Mammary epithelial cell (primary cell): ENCODE measurements at places on chromosomes 6 and 20. TPM values are rescaled to one million over a fixed set of nuclear protein-coding genes. Genes with fewer than 3 reads are reported as not detected.

GRCh38 chr6:78484198-78485064 lies 382.9 kb upstream of the IRAK1BP1 start:
- no peak for DNase-seq

- no peak for DNase-seq
These were observed 53.6 kb upstream of the FRMD1 start for GRCh38 chr6:168132531-168133167.

DNA sequence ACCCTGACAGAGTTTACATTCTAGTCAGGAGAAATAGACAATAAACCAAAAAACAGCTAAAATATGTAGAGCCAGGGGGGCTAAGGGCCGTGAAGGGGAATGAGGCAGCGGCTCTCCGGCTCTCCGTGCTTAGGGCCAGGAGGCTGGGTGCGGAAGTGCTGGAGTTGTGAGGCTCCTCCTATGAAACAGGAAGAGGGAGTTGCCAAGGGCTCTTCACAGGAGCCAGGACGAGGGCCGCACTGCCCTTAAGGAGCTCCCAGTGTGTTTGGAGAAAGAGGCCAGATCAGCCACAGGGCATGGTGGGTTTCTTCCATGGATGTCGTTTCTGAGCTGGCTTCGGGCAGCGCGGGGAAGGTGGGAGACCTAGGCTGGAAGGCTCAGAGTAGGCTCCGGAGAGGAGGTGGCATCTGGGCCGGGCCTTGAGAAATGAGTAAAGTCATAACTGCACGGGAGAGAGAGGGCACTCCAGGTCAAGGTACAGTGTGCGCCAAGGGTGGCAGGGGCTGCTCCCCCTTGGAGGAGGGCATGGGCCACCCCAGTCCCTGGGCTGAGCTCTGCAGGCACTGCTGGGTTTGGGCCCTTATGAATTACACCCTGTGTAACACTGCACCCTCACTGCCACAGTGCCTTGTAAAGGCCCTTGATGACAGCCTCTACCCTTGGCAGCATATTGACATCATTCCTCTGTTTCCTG lies 20.8 kb upstream of the MLN start:
- no peak for DNase-seq

- no peak for DNase-seq
These were observed 200.9 kb downstream of the TTLL2 start for GRCh38 chr6:167525774-167526173.

GRCh38 chr6:27188885-27189418 lies 58.5 kb upstream of the PRSS16 start:
- peak; percentile 71 for DNase-seq

DNA sequence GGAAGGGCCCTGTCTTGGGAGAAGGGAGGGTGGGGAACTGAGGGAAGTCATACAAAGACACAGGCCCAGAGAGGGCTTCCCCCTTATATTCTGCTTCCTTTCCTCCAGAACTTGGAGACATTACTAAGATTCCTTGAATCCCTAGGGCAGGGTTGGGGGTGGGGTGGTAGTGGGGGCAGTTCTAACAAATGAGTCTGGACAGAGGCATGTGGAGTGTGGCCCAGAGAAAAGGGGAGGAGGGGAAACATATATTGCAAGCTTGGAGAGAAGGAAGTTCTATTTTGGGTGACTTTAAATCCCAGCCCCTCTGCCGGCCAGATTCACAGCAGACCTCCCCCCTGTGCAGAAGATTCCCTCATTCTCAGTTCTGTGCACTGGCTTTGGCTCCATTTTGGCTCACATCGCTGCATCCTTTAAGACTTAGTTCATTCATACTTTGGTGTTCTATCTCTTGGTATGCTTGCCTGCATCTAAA lies 43.7 kb downstream of the DAAM2 start:
- DNase-seq = no peak

DNA sequence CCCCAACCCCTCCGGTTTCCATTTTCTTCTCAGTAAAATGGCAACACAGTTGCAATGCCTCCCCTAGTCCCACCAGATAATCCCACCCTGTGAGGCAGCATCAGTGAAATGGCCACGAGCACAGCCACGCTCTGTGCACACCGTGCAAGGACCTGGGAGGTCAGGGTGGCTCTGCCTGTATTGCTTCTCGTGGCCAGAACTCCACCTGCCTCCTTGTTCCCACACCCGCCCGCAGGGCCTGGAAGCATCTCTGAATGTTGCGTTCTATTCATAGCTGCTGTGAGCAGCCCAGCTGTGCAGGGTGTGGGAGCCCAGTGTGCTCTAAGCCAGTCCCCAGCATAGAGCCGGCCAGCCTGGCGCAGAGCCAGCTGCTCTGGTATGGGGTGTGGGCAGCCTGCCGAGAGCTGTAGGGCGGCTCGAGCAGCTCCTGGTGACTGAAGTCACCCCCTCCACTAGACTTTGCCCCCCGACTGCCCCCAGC lies 161.1 kb downstream of the DLL1 start:
- DNase-seq = peak; percentile 42

DNA sequence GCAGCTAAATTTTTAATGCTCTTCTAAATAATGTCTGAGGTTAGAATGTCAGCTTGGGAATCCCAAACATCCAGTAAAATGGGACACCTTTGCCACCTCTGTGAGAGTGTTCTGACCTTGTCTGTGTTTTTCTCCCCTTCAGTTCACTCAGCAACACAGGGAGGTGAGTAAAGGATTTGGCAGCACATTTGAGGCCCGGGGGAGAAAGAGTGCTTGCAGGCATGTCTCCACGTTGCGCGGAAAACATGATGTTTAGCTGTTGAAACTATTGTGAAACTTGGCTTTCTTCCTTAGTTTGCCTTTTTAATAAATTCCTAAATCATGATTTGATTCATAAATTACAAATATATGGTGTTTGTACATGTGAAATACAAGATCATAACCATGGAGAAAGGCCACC lies 707.8 kb upstream of the FLRT3 start:
- DNase-seq = peak; percentile 65

- no peak for DNase-seq
These were observed 27.2 kb downstream of the AIG1 start for GRCh38 chr6:143087856-143088255.

GRCh38 chr6:170027647-170028043 lies 263.2 kb downstream of the DLL1 start:
- DNase-seq = no peak

GRCh38 chr6:124974771-124975377 lies 12.6 kb downstream of the RNF217 start:
- no peak for DNase-seq

- peak; percentile 9 for DNase-seq
These were observed 605 bp downstream of the CDC5L start for GRCh38 chr6:44388135-44388487.

DNA sequence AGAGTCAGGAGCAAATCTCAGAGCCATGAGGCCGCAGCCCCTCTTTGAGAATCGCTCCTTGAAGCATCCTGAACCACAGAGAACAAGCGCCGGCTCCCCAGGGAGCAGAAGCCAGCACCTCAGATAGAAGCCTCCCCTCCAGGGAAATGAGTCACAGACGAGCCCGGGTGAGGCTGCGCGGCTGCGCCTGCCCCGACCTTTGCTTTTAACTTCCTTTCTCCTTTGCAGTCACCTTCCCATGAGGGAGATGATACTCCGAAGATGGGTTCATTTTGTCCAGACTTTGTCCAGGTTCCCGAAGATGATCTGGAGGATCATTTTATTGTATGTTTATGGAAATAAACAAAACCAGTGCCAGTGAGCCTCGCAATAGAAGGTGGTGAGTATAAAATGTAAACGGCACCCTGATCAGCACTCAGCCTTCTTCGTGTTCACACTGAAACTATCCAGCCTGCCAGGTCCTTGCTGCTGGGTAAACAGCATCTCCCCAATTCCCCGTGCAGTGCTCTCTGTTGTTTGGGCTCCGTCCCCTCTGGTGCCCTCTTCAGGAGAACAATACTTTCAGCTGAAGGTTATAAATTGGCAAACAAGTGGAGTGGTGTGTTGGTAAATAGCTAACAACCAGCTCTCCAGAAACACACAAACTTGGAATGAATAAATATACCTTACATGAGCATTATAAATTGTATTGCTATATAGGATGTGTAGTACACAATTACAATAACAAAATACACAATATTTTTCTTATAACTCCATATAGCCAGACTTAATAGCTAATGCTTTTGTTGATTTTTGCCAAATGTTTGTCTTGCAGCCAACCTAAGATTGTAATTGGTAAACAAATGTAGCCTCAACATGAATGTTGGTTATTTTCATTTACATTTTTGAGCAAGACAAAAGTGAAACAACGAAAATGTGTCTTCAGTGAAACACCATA lies 41.4 kb upstream of the TMEM181 start:
- peak; percentile 79 for DNase-seq

DNA sequence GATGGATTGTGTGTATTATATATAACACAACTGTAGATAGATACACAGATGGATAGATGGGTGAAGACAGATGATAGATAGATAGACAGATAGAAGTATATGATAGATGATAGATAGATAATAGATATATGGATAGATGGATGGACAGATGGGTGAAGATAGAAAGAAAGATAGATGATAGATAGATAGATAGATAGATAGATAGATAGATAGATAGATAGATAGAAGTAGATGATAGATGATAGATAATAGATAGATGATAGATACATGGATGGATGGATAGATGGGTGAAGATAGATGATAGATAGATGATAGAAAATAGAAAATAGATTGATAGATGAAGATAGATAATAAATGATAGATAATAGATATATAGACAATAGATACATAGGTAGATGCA lies 83.3 kb downstream of the FOXF2 start:
- DNase-seq = no peak

DNA sequence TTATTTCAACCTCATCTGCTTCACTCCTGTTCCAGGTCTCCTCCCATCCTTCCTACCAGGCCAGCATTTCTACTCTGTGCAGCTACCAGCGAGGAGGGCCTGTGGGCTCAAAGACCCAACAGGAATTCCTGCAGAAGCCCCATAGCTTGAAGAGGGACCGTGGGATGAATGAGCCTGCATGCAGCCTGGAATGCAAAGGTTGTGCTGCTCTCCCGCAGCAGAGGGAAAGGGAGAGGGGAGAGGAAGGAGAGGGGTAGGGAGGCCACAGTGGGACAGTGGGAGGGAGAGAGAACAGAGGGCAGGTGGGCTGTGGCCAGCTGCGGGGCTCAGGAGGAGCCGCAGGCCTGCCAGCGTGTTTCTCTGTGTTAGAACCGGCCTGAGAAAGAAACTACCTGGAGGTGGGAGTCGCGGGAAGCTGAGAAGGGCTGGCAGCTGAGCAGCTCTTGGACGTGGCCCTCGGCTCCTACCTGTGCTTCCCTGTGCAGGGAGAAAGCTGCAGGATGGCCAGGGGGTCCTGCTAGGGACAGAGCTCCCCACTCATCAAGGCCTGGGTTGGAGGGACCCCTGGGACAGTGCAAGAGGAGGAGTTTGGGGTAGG lies 66.1 kb upstream of the MLN start:
- no peak for DNase-seq

DNA sequence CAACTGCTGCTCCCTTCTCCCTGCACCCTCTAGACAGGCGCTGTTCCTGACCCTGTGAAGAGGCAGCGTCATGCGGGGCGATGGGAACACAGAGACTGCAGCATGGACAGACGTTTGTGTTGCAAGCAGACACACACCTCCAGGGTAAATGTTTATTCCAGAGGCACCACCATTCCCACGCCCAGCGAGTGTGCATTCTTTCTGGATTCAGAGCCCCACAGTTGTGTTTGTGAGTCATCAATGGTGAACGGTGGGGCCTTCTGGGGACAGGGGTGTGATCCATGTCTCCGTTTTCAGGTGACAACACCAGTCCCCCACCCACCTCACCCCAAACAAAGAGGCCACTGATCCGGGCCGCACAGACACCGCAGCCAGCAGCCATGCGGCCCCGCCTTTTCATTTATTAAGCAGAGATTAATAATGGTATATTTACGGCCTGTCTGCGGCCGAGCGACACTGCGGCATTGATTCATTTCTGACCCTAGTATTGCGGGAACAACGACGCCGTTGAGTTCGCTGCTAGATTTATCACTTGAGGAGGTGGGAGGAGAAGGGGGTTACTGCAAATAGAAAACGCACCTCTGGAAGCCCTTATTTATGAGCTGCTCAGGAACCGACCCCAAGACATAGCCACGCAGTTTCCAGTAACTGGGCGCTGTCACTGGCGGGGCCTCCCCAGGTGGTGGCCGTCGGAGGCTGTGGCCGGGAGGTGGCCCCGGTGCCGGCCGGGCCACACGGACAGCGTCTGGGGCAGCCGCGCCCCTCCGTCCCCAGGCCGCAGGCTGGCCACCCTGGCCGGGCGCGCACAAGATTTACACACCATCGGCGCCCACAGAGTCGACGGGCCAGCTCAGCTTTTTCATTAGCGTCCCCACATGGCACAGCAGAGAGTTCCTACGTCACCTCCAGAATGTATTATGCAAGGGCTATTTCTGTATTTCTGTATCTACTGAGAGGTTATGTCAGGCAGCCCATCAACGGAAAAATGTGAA lies 367.6 kb downstream of the THBS2 start:
- DNase-seq = no peak

DNA sequence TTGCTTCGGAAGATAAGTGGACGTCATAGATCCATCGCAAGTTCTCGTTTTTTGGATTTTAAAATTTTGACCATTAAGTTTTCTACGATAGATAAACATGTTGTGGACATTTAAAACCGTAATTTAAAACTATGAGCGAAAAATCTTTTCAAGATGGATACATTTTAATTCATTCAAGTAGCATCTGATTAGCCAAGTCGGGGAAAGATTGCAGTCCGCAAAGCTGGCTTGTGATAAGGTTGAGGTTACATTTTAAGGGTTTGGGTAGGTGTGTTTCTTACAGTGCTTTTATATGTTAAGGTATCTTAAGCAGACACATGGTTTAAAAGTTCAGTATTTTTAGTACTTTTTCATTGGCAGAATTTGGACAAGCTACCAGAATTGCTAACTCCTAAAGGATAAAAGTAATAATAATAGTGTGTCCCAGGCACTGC lies 1.2 kb downstream of the WTAP start:
- peak; percentile 5 for DNase-seq

Gene RBM38
- 21.2 TPM for total RNA-seq

Gene C6orf15
- total RNA-seq = 9.3 TPM

Gene CDKN1A
- 687 and 1,535 TPM in 2 replicates for total RNA-seq
